Stimulated activated CD8-positive, alpha-beta memory T cell treated with anti-CD3 and anti-CD28 coated beads, Interleukin-2, amount 100 ng/mL, for 48 hours (primary cell): ENCODE measurements at places on chromosomes 11 and 22.

DNA sequence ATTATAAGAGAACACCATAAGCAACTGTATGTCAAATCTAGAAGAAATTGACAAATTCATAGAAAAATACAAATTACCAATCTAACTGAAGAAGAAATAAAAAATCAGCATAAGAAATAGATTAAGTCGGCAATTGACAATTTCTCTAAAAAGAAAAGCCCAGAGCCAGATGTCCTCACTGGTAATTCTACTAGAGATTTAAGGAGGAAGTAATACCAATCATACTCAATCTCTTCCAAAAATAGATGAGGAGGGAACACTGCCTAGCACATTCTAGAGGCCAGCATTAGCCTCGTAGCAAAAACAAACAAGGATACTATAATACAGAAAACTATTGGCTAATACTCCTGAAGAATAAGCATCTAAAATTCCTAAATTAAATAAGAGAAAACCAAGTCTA is 40.4 kb upstream of the IGLL5 start:
- no peak for DNase-seq

GRCh38 chr11:20070459-20070858 is 89.8 kb downstream of the DBX1 start:
- no peak for DNase-seq

DNA sequence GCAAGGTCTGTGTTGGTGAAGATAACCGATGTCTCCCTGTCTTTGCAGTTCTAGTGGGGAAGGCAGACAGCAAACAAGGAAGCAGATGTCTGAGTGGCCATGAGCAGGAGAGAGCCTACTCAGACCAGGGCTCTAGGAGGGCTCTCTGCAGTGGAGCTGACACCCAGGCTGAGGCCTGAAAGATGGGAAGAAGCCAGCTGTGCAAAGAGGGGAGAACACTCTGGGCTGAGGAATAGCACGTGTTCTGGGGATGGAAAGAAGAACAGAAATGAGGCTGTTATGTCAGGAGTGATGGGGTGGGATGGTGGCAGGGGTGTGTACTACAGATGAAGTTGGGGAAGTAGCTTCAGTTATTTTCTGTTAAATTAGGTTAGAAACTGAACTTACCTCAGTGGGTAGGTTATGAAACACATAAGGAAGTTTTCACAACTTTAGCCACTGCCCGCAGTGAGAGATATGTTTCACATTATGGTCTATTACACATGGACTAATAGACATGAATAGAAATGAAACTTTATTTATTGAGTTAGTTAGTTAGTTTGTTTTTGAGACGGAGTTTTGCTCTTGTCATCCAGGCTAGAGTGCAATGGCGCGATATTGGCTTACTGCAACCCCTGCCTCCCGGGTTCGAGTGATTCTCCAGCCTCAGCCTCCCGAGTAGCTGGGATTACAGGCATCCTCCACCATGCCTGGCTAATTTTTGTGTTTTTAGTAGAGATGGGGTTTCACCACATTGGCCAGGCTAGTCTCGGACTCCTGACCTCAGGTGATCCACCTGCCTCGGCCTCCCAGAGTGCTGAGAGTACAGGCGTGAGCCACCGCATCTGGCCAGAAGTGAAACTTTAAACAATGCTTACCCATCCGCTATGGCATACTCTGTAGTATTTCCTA is 7.8 kb downstream of the DCPS start:
- no peak for DNase-seq

- DNase-seq = no peak
Observed at GRCh38 chr11:23974051-23974450, 522.8 kb upstream of the LUZP2 start.

GRCh38 chr11:36488096-36488495 is 22.0 kb downstream of the TRAF6 start:
- no peak for DNase-seq

GRCh38 chr22:19559324-19559811 is 35.2 kb upstream of the CLDN5 start:
- no peak for DNase-seq

DNA sequence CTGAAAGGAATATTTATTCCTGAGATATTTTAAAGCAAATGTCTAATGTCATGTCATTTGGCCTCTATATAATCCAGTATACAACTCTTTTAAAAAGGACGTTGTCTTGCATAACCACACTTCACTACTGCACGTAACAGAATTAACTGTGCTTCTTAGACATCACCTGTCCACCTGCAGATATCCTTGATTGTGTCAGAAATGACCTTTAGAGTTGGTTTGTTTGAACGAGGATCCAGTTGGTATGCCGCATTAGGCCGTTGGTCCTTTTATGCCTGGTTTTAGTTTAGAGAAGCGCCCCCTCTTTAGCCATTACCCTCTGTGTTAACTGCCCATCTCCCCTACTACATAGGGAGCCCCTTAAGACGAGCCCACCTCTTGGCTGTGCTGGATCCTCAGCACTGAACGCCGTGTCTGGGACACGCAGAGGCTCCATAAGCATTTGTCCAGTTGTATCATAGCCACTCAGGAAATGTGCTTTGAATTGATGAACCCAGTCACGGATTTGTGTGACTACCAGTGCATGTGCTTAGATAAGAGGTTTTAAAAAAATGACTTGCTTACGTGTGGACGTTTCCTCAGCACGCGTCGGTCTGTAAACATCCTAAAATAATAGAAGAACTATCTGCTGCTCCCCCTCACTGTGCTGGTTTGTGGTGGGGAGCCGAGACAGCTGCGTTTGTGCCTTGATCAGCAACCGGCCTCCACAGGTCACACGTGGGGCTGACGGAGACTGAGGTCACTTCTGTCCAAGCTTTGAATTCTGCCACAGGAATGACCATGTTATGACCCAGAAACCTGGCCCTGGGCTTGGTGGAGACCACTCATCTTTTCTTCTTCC is 4.0 kb downstream of the MICAL2 start:
- DNase-seq = no peak

GRCh38 chr11:45444796-45445195 is 158.7 kb upstream of the SYT13 start:
- DNase-seq = no peak

GRCh38 chr22:21044931-21045584 is 688 bp upstream of the LRRC74B start:
- DNase-seq = no peak

- DNase-seq = no peak
Observed at GRCh38 chr11:85133636-85134035, 493.5 kb downstream of the DLG2 start.

GRCh38 chr11:5992604-5993251 is 5.9 kb upstream of the OR52L1 start:
- DNase-seq = no peak

DNA sequence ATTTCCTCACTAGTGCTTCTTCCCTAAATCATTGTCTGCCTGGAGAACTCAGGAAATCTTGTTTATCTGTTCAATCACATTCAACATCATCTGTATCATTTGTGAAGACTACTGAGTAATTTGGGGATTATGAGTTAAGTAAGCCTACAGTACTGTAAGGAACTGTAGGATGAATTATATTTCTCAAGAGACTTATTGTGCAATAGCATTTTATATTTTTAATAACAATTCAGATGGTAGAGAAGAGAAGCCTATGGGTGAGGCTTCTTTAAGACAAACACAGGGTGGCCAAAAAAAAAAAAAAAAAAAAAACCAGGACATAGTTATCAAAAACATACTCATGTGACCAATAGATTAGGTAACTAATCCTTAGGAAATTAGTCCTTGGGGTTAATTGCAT is 282.7 kb downstream of the FAM181B start:
- DNase-seq = no peak

- no peak for DNase-seq
Observed at GRCh38 chr22:41648432-41648831, 27.3 kb downstream of the XRCC6 start.

DNA sequence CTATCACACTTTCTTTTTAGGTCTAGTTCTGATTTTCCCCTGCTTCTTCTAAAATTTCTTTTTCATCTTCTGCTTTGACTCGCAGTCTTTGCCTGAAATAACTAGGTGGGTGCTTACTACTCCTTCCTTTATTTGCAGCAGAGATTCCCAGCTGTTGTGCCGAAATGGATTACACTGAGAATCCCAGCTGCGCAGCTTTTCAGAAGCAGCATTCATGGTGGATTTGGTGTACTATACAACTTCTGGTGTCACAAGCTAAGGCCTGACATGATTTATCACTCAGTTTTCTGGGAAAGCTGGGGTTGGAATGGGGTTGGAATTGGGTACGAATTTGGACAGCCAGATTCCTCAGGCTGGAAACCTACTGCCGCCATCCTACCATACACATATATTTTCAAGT is 6.0 kb upstream of the XKR3 start:
- no peak for DNase-seq

GRCh38 chr11:119352857-119353260 is 6.4 kb upstream of the MFRP start:
- no peak for DNase-seq

DNA sequence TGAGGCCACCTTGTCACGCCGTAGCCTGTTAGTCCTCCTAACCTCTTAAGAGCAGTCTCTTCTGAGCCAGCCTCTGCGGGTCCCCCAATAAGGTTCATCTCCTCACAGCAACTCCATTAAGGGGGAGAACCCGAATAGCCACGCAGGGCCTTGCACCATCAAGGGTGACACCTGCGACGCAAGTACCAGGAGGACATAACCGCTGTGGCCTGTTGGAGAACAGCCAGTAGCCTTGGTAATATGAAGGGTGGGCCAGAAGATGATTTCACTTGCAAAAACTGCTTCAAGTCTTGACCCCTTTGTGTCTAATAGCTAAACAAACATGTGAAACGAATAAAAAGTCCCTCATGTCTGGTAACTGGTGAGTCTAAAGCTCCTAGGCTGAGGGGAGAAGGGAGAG is 14.8 kb downstream of the ARFGAP2 start:
- no peak for DNase-seq

DNA sequence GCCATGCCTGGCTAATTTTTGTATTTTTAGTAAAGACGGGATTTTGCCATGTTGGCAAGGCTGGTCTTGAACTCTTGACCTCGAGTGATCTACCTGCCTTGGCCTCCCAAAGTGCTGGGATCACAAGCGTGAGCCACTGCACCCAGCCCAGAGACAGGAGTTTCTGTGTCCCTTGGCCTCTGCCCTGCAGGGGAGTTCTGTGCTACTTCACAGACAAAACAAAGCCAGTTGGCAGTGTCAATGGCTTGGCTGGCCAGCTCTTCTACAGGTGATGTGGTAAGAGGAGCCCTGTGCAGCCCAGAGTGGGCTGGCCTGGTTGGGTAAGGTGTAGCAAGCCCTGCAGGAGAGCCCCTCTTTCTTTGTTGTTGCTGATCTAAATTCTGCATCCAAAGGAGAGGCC is 60.5 kb upstream of the SHISAL1 start:
- DNase-seq = no peak

DNA sequence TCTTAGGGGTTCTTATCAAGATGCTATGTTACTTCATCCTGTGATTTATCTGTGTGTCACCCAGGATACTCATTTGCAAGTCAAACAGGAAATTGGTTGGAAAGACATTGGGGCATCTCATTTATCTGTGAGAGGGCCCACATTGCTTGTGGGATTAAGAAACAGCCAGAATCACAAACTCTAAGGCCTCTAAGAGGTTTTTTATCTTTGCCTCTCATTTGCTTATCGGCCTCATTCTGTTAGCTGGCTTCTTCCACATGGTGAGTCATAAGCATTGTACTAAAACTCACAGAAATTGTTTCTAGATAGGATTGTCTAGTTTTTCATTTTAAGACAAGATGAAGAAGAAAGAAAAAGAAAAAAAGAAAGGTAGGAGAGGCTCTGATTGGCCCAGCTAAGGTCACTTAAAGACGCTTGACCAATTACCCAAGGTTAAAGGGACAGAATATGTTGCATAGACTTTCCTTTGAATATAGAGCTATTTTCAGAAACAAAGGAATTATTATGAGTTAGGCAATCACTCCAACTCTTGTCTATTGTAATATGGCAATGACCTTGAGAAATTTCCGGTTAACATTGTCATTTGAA is 121.9 kb downstream of the ARHGAP42 start:
- DNase-seq = no peak

- no peak for DNase-seq
Observed at GRCh38 chr11:93715797-93716396, 25.4 kb downstream of the TAF1D start.

DNA sequence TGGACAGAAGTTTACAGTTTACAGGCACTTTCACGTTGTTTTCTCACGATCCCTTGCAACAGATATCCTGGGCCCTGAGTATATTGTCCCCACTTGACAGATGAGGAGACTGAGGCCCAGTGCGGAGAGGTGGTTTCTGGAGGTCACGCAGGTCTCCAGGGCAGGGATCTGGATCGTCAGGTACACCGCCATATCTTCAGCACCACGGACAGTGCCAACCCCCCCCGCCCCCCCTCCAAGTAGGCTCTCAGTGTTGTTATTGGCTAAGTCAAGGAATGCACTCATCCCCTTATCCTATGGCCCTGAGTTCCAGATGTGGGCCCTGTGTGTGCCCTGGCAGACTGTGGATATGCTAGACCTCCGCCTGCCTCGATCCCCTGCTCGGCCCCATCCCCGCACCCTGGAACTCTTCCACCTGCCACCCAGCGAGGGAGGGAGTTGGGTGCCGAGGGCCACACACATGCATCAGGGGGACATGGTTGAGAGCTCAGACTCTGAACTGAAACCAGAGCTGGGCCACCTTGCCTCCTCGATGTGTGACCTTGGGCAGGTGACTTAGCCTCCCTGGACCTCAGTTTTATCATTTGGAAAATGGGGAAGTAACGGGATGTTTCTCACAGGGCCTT is 37.5 kb downstream of the MPPED1 start:
- no peak for DNase-seq

GRCh38 chr11:28123151-28123581 is 15.0 kb downstream of the METTL15 start:
- DNase-seq = no peak

DNA sequence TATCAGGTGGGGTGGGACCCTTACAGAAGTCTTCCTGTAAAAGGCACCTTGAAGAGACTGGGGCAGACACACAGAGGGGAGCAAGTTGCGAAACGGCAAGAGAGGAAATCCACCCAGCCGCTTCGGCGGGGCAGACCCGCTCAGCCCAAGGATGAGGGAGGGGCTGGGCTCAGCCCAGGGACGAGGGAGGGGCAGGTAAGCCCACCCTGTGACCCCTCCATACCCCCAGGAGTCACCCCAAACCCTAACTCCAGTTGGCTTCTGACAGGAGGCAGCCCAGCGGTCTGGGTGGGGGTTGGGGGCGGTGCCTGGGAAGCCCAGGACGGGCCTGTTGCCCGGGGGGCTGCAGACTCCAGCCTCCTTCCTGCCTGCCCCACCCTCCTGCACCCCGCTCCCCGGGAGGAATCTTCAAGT is 965 bp downstream of the OSBPL5 start:
- DNase-seq = no peak

DNA sequence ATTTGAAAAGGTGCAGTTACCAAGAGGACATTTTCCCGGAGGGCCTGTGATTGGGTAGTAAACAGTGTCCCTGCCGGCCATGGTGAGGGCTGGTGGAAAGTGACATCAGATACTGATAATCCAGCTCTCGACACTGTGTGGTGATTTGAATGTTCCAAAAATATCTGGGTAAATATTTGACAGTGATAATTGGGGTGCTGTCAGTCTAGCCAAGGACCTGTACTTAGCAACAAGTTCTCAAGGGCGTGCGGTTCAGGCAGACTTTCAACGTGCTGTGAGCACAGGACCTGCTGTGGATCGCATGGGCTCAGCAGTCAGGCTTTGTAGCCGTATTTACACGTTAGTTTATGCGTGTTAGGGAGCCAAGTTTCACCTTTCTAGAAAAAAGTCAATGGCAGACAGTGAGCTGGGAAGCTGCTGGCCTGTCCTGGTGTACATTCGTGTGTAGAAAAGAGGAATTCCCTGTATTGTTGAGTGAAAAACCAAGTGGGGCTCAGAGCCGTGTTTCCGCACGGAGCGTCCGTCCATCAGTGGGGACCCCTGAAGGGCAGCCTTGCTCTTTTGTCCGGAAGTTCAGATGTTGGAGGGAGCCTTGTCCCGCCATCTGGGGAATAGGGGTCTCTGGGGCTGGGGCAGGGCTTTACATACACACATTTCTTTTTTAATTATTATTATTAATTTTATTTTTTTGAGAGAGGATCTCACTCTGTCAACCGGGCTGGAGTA is 11.3 kb downstream of the TRMU start:
- DNase-seq = no peak
